ENCODE measurements at places on chromosomes 16 and 17. TPM values are rescaled to one million over a fixed set of nuclear protein-coding genes. Genes with fewer than 3 reads are reported as not detected.

- DNase-seq: peak; percentile 85
- no peak overlapping the region for H3K4me3 ChIP-seq
- no peaks in the 10 kb centered on the region for H3K36me3 ChIP-seq
- no peaks in the 10 kb centered on the region for H3K27me3 ChIP-seq
- no peaks in the 10 kb centered on the region for H3K4me1 ChIP-seq
Measured at GRCh38 chr16:1102921-1103635, 7.0 kb upstream of the C1QTNF8 start.

GRCh38 chr17:46978489-46979146 is 435 bp downstream of the RPRML start:
- DNase-seq: no peak
- H3K27ac ChIP-seq: no peak overlapping the region
- H3K36me3 ChIP-seq: no peaks in the 10 kb centered on the region
- peaks cover 3% of the 10 kb centered on the region for H3K4me1 ChIP-seq
- no peaks in the 10 kb centered on the region for H3K27me3 ChIP-seq
- H3K4me3 ChIP-seq: no peak overlapping the region

DNA sequence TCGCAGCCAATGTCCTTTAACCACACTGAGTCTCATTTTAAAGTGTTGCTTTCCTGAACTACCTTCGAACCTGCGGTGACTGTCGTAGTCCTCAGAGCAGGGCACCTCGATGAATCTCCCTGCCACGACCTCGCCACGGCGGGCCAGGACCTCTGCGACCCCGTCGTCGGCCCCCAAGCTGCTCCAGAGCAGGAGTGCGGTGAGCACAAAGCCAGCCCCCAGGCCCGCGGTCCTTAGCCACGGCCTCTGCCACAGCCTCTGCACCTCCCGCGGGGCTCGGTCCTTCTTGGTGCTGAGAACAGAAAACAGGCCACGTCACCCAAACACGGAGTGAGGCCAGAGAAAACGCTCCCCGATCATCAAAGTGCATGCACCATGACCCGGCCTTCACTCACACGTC is 2.8 kb upstream of the HEXD start:
- DNase-seq: no peak
- H3K36me3 ChIP-seq: no peaks in the 10 kb centered on the region
- peaks cover 17% of the 10 kb centered on the region for H3K4me1 ChIP-seq
- no peaks in the 10 kb centered on the region for H3K27me3 ChIP-seq
- H3K27ac ChIP-seq: no peak overlapping the region

DNA sequence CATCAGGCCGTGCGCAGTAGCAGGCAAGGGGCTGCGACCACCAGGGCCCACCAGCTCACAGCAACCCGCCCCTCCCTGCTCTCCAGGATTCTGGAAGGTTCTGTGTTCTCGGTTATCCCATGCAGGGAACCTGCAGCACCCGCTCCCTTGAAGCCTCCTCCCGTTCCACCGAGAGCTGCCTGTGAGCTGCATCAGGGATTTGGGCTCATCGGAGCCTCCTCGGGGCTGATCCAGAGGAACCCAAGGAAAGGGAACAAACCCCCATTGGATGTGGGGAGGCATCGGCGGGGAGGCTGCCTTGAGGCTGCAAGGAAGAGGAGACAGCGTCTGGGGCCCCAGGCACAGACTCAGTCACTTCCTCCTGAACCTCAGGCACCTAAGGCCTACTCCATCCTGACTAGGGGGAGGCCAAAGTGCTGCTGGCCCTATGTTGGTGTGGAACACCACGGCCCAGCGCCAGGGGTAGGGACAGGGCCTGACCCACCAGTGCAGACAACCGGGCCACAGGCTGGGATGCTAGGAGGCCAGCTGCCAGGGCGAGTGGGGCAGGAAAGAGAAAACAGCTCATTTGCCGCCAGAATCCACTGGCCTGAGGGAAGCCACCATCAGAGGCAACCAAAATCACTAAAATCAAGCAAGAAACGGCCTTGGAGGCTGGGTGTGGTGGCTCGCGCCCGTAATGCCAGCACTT is 14.4 kb upstream of the LGALS3BP start:
- H3K27me3 ChIP-seq: no peaks in the 10 kb centered on the region
- H3K4me1 ChIP-seq: no peaks in the 10 kb centered on the region
- no peak overlapping the region for H3K27ac ChIP-seq
- no peak for DNase-seq
- no peak overlapping the region for H3K4me3 ChIP-seq

DNA sequence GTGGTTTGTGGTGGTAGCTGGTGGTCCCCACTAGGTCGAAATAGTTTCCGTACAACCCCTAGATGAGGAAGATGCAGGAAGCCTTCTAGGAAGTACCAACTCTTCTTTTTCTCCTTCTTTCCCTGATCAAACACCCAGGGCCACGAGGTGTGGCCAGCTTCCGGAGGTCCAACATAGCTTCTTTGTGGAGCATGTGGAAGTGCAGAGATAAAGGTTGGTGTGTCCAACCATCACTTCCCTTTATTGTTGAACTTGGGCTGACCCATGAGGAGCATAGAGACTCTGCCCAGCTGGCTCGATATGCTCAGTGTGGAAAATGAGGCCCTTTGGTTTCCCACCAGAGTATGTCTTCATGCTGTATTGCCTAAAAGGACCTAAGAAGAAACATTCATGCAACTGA is 6.3 kb upstream of the RGS9 start:
- H3K4me1 ChIP-seq: no peaks in the 10 kb centered on the region
- H3K36me3 ChIP-seq: no peaks in the 10 kb centered on the region
- no peak overlapping the region for H3K27ac ChIP-seq
- H3K4me3 ChIP-seq: no peak overlapping the region
- DNase-seq: no peak

DNA sequence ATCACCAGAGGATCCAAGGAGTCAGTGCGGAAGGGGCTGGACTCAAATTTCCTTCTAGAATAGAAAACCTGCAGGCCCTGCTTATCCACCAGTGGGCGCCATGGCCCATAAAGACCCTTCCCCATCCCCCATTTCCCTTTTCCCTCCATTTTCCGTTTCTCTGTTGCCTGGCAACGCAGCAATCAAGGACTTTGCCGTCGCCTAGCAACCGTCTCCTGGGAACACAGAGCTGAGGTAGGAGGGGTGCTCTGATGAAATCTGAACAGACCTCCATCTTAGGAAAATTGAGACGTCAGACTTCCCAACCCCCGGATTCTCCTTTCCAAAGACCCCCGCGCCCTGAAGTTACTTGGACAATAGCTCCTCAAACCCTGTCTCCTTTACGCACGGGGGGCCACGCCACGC is 5.7 kb downstream of the DLG4 start:
- peak; percentile 93 for DNase-seq
- no peaks in the 10 kb centered on the region for H3K36me3 ChIP-seq
- H3K27me3 ChIP-seq: no peaks in the 10 kb centered on the region
- H3K4me1 ChIP-seq: peaks cover 68% of the 10 kb centered on the region
- H3K4me3 ChIP-seq: peak overlapping the region; percentile 61

DNA sequence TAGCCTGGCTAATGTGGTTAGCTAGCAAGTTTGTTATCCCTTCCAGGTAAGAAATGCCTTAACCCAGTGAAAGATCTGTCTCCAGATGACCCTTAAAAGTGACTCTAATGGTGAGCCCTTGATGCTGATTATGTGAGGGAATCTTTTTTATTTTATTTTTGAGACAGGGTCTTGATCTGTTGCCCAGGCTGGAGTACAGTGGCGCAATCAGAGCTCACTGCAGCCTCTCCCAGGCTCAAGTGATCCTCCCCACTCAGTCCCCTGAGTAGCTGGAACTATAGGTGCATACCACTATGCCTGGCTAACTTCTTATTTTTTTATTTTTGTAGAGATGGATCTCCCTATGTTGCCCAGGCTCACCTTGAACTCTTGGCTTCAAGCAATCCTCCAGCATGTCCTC is 10.8 kb upstream of the HP start:
- no peak overlapping the region for H3K4me3 ChIP-seq
- no peak for DNase-seq
- no peaks in the 10 kb centered on the region for H3K4me1 ChIP-seq
- H3K27me3 ChIP-seq: no peaks in the 10 kb centered on the region
- no peak overlapping the region for H3K27ac ChIP-seq

GRCh38 chr16:83817022-83817421 is 9.2 kb downstream of the HSBP1 start:
- H3K36me3 ChIP-seq: peaks cover 10% of the 10 kb centered on the region
- H3K4me1 ChIP-seq: no peaks in the 10 kb centered on the region
- H3K4me3 ChIP-seq: no peak overlapping the region
- H3K27me3 ChIP-seq: no peaks in the 10 kb centered on the region

DNA sequence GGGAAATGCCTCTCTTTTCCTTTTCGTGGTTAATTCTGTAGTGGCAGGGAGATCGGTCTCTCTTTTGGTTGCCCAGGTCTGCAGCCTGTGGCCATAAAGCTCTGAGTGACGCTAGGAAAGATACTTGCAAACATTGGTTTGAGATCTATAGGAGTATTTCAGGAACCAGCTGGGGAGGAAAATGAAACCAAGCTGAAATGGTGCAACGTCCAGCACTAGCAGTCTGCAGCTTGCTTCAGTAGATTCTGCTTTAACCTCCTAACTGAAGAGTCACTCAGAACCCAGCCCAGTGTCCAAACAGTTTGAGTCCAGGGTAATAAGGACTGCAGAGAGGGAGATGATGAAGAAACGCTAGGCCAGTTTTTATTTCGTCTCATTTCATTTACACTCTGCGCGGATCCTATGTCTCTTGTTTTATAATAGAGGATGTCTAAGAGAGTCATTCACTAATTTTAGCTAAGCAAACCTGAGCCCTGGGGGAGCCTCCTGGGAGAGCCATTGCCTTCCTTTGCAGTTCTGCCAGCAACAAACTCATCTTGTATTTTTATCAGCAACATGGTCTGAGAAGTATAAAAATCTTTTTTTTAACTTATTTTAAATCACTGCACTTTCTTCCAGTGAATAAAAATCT is 12.0 kb downstream of the SP2 start:
- no peak overlapping the region for H3K27ac ChIP-seq
- DNase-seq: no peak
- H3K4me3 ChIP-seq: no peak overlapping the region
- H3K27me3 ChIP-seq: no peaks in the 10 kb centered on the region

PRAC2 gene
- not detected for total RNA-seq

TEKT1 gene
- not detected for total RNA-seq

AGRP gene
- total RNA-seq: not detected

NECAB2 gene
- not detected for total RNA-seq

HOXB9 gene
- total RNA-seq: 0.82 TPM
